Jurkat, Clone E6-1 (cell line): ENCODE measurements at places on chromosomes 5 and 9.

DNA sequence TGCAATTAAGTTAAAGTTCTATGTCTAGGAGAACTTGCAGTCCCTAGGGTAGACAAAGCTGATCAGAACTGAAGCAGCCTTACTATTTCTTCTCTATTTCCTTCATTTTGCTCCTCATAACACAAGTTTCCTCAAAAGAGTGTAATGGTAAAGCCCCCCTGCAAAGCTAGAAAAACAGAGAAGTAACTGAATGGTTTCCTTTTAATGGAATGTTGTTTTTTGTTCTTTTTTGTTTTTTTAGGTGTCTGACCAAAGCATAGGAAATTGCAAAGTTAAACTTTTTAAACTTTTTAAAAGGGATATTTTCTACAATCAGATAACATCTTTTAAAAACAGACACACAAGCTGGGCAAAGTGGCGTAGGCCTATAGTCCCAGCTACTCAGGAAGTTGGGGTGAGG, 145.7 kb downstream of the TLE1 start:
- no peak for DNase-seq

DNA sequence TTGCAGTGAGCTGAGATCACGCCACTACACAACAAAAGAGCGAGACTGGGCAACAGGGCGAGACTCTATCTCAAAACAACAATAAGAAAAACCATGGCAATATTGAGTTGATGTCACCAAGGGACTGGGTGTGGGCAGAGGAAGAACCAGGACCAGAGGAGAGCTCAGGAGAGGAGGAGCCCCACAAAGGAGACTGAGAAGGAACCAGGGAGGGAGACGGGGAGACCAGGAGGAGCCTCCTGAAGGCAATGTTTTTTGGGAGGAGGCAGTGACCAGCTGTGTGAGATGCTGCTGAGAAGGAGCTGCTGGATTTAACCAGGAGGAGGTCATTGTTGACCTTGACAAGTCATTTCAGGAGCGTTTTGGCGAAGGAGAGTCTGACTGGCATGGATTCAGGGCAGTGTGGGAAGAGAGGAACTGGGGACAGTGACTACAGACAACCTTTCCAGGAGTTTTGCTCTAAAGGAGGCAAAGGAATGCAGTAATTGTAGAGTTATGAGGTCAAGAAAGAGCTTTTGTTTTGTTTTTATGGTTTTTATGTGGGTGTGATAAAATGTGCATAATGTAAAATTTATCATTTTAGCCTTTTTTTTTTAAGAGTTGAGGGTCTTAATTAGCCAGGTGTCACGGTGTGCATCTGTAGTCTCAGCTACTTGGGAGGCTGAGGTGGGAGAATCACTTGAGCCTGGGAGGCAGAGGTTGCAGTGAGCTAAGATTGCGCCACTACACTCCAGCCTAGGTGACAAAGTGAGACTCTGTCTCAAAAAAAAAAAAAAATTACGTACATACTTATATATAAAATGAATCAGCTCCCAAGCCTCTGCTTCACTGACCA, 17.9 kb downstream of the TRUB2 start:
- no peak for DNase-seq

DNA sequence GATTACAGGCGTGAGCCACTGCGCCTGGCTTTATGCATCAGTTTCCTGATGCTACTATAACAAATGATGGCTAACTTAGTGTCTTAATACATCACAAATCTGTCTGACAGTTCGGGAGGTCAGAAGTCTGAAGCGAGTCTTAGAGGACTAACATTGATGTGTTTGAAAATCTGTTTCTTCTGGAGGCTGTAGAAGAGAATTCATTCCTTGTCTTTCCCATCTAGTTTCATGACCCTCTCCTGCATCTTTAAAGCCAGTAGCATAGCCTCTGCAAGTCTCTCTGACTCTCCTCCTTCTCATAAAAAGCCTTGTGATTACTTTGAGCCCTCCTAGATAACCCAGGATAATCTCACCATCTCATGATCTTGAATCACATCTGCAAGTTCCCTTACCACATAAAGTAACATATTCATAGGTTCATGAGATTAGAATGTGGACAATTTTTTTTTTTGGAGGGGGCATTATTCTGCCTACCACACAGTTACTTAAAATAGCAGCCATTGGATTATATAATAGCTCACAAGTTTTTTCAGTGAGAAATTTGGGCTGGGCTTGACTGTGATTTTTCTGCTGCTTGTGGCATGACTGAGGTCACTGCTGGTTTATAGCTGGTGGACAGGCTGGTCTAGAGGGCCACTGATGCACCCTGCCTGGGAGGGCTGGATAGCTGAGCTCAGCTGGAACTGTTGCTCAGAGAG, 134.8 kb downstream of the FBXL7 start:
- DNase-seq = no peak

- no peak for DNase-seq
Measured at GRCh38 chr9:79259858-79260257, 311.9 kb upstream of the TLE4 start.

DNA sequence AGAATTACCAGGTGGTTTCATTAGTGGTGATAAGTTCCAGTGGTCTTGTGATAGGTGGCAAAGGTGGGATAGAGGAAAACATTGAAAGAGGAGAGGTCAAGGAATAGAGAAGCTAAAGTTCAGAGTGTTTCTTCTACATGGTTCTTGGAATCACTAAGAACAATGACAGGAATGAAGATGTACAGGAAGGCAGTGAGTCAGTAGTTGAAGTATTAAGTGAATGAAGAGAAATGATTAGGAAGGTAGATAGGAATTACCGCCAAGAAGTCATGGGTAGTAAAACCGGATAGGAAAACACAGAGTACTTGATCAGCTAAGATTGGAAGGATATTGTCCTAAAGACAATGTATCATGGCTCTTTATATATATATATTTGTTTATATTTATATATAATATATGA, 37.9 kb upstream of the RASA1 start:
- no peak for DNase-seq

GRCh38 chr9:134343637-134344036, 17.4 kb downstream of the RXRA start:
- no peak for DNase-seq

- DNase-seq = no peak
Measured at GRCh38 chr9:110922145-110922544, 116.1 kb downstream of the LPAR1 start.

- DNase-seq = no peak
Measured at GRCh38 chr9:124800306-124801259, 23.6 kb downstream of the OLFML2A start.

DNA sequence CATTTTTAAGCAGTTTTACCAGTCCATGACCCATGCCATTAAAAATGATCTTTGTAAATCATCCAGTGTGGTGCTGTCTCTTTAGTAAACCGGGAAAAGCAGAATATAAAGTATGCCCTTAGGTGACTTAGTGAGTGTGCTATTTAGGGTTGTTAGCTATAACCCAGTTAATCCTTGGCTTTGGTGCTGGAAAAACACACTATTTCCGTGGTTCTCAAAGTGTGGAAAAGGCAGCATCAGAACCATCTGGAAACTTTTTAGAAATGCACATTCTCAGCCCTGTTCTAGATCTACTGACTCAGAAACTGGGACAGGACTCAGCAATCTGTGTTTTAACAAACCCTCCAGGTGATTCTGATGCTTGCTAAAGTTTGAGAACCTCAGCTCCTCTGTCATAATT, 123.6 kb upstream of the ZNF608 start:
- DNase-seq = no peak

GRCh38 chr5:107812570-107813141, 141.9 kb upstream of the EFNA5 start:
- no peak for DNase-seq

GRCh38 chr9:135965124-135965756, 4.1 kb upstream of the UBAC1 start:
- no peak for DNase-seq

DNA sequence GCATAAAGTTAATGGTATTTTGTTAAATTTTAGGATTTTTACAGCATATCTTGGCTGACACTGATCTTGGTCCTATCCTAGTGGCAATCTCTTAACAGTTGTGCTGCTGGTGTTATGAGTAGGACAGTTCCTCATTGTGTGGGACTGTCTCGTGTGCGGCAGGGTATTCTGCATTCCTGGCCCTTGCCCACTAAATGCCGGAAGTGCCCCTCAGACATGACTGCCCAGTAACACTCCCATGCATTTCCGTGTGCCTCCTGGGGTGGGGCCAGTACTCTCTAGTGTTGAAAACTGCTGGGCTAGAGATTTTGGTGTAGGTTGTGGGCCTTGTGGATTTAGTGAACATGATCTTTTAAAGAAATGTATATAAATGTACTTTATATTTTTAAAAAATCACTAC, 227.1 kb upstream of the DMRT1 start:
- DNase-seq = no peak

DNA sequence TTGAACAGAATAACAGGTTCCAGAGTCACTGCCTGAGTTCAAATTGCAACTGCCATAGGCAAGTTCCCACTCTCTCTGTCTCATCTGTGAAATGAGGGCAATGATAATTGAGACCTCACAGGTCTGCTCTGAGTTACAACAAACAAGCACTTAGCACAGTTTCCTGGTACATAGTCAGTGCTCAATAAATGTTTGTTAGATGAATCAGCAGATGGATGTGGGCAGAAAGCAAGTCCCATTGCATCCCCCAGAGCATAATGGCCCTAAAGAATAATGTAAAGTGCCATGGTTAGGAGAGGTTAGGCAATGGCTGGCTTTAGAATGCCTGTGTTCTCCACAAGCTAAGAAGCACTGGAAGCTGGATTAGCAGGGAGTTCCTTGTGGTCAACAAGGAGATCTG, 136.5 kb upstream of the LARP1 start:
- DNase-seq = no peak

GRCh38 chr9:27808864-27809263, 235.6 kb upstream of the C9orf72 start:
- DNase-seq = no peak

DNA sequence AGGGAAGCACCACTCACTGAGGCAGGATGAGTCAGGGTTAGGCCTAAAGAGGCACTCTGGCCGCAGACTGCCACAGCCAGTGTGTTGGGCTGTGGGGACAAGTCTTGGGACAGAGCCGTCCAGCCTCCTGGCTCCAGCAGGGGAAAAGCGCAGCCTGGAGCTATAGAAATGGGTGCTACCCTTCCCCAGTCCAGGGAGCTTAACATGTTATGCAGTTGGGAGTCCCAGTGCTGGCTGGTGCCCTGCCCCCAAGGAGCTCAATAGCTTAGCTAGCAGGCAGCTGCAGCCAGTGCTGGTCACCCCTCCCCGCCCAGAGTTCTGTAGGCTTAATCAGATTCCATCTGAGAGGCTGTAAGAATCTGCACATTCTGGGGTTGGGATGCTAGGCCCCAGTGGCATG, 399.6 kb upstream of the TUSC1 start:
- no peak for DNase-seq

GRCh38 chr5:124887223-124887622, 140.8 kb upstream of the ZNF608 start:
- no peak for DNase-seq

GRCh38 chr5:131627207-131627865, 7.7 kb downstream of the RAPGEF6 start:
- no peak for DNase-seq

DNA sequence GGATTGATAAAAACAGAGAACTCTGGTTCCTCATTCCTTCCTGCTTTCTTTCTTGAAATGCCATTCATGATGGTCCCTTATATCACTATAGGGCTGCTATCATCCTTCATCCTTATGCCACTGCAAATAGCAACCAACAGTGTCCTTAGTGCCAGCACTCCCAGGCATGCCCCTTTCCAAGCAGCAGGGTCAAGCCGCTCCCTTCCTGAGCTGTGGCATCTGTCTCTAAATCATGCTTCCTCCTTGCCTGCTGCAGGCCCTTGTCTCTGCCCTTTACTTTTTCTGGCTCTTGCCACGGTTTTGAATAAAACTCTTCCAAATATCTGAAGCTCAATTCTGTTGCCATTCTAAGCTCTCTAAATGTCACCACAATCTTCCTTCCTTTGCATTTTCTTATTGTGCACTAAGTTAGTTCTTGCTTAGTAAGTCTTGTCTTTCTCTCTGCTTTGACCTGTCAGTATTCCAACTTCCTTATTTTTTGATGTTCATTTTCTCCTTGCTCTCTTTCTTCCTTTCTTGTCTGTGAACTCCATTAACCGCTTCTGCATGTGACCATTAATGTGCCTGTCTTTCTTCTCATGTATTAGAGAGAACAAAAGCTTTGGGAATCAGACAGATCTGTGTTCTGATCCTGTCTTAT, 19.9 kb downstream of the TLR4 start:
- DNase-seq = no peak

- DNase-seq = peak; percentile 21
Measured at GRCh38 chr5:107860044-107860443, 189.3 kb upstream of the EFNA5 start.

DNA sequence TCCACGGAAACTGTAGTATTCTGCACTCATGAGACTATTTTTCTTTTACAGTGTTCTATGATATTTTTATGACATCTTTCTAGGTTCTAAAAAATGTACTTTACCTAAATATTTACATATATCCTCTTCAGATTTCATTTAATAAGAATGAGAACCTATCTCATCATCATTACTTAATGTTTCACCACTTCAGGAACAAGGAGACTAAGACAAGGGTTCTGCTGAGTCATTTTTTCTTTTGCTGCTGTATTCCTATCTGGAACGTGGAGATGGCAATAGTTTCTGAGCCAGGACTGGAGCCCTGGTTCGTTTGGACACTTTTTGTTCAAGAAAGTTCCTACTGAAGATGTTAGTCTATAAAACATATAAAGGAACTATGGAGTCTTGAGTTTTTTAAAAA, 258.2 kb upstream of the MAP3K1 start:
- no peak for DNase-seq

DNA sequence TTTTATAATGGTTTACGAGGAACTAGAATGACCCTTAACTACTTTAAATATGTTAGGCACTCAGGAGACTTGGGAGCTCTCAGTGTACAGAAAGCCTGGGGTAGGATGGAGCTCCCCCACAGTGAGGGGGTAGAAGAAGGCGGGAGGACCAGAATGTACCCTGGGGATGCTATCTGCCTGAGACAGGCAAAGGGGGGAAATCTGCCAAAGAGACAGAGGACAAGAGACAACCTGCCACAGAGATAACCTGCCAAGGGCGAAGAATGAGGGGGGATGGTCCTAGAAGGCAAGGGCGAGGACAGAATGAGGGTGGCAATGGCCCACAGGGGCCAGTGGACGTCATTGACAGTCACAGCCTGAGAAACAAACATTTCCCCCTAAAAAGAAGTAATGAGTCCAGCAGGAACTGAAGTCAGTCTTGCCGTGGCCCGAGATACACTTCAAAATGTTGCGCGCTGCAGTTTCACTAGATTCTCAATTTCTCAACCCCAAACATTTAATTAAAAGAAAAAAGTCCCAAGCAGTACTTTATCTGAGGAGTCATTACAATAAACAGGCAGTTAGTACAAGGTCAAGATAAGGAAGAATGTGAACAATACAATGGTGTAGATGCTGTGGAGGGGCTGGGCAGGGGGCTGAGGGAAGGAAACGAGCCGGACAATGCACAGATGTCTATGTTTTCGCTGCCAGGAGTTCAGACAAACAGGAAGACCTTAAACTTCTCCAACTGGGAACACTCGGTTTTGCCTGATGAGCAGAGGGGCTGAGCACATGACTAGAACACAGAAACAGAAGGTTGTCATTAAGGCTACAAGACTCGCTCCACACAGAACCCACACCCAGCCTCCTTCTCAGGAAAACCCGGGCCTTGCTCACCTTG, 125.0 kb downstream of the LHFPL2 start:
- DNase-seq = no peak
